CD4-positive, alpha-beta T cell (primary cell): ENCODE measurements at places on chromosomes 2 and 18. TPM values are rescaled to one million over a fixed set of nuclear protein-coding genes. Genes with fewer than 3 reads are reported as not detected.

DNA sequence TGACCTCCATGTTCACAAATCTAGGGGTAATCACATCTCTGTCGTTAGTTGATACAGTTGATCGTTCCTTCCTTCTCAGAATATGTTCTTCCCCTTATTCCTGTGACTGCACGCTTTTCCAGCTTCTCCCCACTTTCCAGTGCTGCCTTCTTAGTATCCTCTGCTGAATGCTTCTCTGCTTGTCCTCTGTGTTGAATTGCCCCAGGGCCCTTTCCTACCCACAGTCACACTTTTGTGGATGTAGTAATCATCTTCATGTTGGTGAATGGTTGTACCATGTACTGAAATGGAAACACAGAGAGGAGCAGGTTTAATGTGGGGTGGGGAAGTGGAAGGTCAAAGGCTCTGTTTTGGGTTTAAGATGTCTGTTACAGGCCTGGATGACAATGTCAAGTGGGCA, 47.2 kb downstream of the EML6 start:
- no peaks in the 10 kb centered on the region for H3K27me3 ChIP-seq
- H3K4me1 ChIP-seq, result no peaks in the 10 kb centered on the region
- H3K27ac ChIP-seq, result no peak overlapping the region
- DNase-seq, result no peak
- H3K4me3 ChIP-seq, result no peak overlapping the region
- H3K36me3 ChIP-seq, result no peaks in the 10 kb centered on the region

- H3K4me3 ChIP-seq, result no peak overlapping the region
- no peaks in the 10 kb centered on the region for H3K4me1 ChIP-seq
- DNase-seq, result no peak
- no peaks in the 10 kb centered on the region for H3K27me3 ChIP-seq
- no peaks in the 10 kb centered on the region for H3K36me3 ChIP-seq
Measured at GRCh38 chr2:190084704-190085103, 22.2 kb upstream of the MSTN start.

GRCh38 chr2:166239548-166239947, 111.7 kb upstream of the SCN1A start:
- H3K36me3 ChIP-seq, result no peaks in the 10 kb centered on the region
- H3K4me1 ChIP-seq, result no peaks in the 10 kb centered on the region
- H3K27me3 ChIP-seq, result no peaks in the 10 kb centered on the region
- no peak overlapping the region for H3K27ac ChIP-seq

DNA sequence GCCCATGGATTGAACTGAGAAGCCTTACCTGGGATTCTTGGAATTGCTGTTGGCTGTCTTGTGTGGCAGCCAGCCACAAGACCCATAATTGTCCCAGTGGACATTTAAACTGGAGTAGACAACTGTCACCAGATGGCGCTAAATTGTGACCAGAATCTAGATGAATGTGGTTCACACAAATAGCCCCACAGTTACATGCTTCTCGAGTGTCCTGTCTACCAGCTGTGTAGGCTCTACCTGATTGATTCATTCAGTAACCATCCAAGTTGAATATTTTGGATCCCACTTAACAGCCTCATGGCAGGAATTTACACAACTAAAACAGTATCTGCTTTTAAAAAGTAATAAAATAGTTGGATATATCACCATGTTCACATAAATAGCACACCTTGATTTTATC, 73.2 kb downstream of the MAP4K4 start:
- H3K27me3 ChIP-seq, result no peaks in the 10 kb centered on the region
- no peak overlapping the region for H3K27ac ChIP-seq
- DNase-seq, result peak; percentile 20
- no peak overlapping the region for H3K4me3 ChIP-seq
- peaks cover 62% of the 10 kb centered on the region for H3K4me1 ChIP-seq

GRCh38 chr2:196195758-196196157, 24.4 kb upstream of the STK17B start:
- peaks cover 13% of the 10 kb centered on the region for H3K4me1 ChIP-seq
- no peak overlapping the region for H3K27ac ChIP-seq
- no peaks in the 10 kb centered on the region for H3K36me3 ChIP-seq
- no peak for DNase-seq
- H3K27me3 ChIP-seq, result no peaks in the 10 kb centered on the region
- H3K4me3 ChIP-seq, result no peak overlapping the region

- no peak overlapping the region for H3K27ac ChIP-seq
- no peak for DNase-seq
- no peak overlapping the region for H3K4me3 ChIP-seq
- H3K27me3 ChIP-seq, result peaks cover 2% of the 10 kb centered on the region
- no peaks in the 10 kb centered on the region for H3K4me1 ChIP-seq
Measured at GRCh38 chr18:48065601-48065995, 135.1 kb upstream of the SMAD2 start.

GRCh38 chr2:181837563-181837962, 54.0 kb upstream of the ITPRID2 start:
- no peak for DNase-seq
- no peaks in the 10 kb centered on the region for H3K27me3 ChIP-seq
- no peaks in the 10 kb centered on the region for H3K36me3 ChIP-seq
- no peak overlapping the region for H3K4me3 ChIP-seq
- H3K27ac ChIP-seq, result no peak overlapping the region
- no peaks in the 10 kb centered on the region for H3K4me1 ChIP-seq

GRCh38 chr18:50000227-50000626, 186.9 kb upstream of the ACAA2 start:
- no peak overlapping the region for H3K27ac ChIP-seq
- no peaks in the 10 kb centered on the region for H3K27me3 ChIP-seq
- H3K4me3 ChIP-seq, result no peak overlapping the region
- no peak for DNase-seq
- H3K4me1 ChIP-seq, result no peaks in the 10 kb centered on the region

DNA sequence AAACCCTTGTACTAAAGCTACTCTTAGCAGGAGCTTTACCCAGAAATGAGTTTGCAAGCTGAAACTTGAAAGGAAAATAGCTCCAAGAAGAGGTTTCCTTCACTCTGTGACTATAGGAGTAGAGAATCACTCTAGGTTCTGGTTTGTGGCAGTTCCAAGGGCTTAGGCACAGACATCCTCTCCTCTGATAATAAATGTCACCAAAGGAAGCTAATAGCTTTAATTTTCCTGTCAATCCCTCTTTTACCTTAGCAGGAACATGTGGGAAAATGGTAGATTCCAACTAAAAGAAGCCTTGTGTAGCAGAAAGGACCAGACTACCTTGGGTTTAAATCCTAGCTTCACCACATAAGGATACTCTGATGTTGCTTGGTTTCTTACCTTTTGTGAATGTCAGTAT, 104.0 kb downstream of the FSHR start:
- H3K4me1 ChIP-seq, result no peaks in the 10 kb centered on the region
- H3K4me3 ChIP-seq, result no peak overlapping the region
- H3K27me3 ChIP-seq, result no peaks in the 10 kb centered on the region
- H3K27ac ChIP-seq, result no peak overlapping the region

CHMP1B gene
- total RNA-seq, result 64.4 TPM

DNA sequence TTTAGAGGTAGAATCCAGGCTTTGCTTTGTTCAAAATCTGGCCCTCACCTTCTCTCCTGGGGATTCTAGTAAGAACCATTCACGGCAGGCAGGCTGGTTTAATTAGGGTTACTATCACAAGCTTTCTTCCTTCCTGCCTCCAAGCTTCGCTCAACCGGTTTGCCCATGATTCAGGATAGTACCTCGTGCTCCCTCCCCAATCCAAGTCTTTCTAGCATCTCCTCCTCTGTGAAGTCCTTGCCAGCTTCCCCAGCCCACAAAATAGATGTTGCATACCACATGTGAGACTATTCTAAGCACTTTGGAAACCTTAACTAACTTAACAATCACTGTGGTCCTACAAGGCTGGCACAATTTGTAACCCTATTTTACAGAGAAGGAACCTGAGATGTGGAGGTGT, 135.1 kb downstream of the SOCS6 start:
- no peak overlapping the region for H3K4me3 ChIP-seq
- no peak for DNase-seq
- no peaks in the 10 kb centered on the region for H3K36me3 ChIP-seq
- H3K4me1 ChIP-seq, result peaks cover 2% of the 10 kb centered on the region

DNA sequence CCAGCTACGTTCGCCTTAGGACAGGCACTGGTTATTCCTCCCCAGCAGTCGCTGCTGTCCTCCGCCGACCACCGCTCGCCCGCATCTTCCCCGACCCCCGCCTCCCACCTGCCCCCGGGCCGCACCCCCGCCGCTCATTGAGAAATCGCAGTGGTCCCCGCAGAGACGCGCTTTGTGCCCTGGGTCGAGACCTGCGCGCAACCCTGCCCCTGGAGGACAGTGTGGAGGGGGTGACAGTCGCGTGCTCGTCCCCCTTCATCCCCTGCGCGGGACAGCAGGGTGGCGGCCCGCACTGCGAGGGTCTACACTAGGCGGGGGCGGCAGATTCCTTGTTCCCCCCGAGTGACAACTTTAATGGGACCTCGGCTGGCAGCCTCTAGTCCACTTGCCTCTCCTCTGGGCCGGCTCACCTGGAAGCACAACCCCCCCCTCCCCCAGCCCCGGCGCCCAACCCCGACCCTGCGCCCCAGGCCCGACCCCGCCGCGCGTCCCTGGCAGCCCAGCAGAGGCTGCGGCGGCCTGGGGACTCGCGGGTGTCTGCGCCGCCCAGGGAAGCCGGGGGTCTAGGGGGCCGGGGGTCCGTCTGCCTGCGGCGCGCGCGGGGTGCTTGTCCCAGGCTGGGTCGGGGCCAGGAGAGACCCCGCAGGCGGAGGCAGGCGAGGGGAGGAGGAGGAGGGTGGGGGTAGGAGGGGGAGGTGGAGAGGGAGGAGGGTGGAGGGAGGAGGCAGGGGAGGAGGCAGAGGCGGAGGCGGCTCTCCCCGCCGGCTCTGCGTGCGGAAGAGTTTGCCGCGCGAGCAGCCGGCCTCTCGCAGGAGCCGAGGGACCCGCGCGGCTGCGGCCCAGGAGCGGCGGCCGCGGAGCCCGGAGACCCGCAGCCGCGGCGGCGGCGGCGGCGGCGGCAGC, at the start of gene NPAS2:
TSS of gene NPAS2 (plus strand) at position 770 of the 903 bp plus-strand sequence. CDS start 84,616 bp downstream, outside the sequence.
- peaks cover 19% of the 10 kb centered on the region for H3K27me3 ChIP-seq
- no peak for DNase-seq
- H3K4me1 ChIP-seq, result peaks cover 20% of the 10 kb centered on the region
- H3K4me3 ChIP-seq, result peak within 1 kb of the TSS; percentile 55

DNA sequence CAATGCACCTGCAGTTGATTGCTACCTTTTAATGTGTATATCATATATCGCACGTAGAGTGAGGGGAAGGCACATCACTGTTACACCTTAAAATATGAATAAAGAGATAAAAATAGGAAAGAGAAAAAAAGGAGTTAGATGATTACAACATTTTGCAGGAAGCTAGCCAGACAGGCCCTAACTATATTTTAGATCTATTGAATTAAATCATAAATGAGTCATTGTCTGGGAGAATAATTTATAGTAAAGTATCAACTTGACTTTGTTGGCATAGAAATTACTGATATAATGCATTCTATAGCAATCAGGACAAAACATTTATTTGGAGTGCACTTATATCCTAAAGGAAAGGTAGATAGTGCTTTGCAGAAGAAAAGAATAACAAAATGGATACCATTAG, 384.9 kb upstream of the NXPH2 start:
- no peak for DNase-seq
- H3K27ac ChIP-seq, result no peak overlapping the region
- H3K36me3 ChIP-seq, result no peaks in the 10 kb centered on the region
- no peaks in the 10 kb centered on the region for H3K27me3 ChIP-seq
- no peaks in the 10 kb centered on the region for H3K4me1 ChIP-seq

GRCh38 chr2:37388074-37388473, 43.6 kb downstream of the QPCT start:
- H3K36me3 ChIP-seq, result no peaks in the 10 kb centered on the region
- H3K4me3 ChIP-seq, result no peak overlapping the region
- H3K27me3 ChIP-seq, result no peaks in the 10 kb centered on the region
- DNase-seq, result no peak
- H3K27ac ChIP-seq, result no peak overlapping the region

DNA sequence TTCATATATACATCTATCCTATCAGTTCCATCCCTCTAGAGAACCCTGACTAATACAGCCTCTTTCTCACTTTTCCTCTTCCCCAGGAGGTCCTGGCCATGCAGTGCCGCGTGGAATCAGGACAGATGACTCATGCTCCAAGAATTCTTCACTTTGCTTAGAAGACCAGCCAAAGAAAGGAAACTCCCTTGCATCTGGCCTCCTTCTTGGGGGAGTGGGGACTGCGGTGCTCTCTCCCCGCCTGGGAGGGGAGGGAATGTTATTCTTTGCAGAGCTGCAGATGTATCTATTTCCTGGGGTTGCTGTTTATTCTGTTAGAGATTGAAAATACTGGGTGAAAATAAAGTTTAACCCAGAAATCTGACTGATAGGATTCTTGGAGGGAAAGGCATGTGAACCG, 111.5 kb upstream of the SH3BP4 start:
- no peak overlapping the region for H3K27ac ChIP-seq
- H3K27me3 ChIP-seq, result no peaks in the 10 kb centered on the region
- DNase-seq, result no peak
- H3K36me3 ChIP-seq, result no peaks in the 10 kb centered on the region

MAP3K2 gene
- 105 TPM for total RNA-seq

DNA sequence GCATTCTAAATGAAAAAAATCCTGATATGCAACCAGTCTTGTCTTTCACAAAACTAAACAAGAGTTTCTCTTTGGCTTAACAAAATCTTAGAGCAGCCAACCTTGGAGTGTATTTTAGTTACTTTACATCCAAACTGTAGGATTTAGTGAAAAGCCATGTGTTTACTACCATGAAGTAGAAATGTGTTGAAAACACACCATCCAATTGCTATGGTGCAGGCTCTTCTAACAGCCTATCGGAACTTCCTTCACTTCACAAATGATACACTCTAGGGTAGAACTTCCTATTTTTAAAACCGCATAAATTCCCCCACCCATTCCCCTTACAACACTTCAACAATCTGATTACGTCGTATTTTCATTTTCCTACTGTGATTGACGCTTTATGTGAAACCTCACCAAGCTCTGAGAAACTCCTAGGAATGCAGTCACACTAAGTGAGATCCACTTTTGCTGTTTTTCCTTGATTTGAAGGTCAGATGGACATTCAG, 74.4 kb upstream of the MAP4K4 start:
- H3K4me3 ChIP-seq, result no peak overlapping the region
- H3K4me1 ChIP-seq, result peaks cover 21% of the 10 kb centered on the region
- no peaks in the 10 kb centered on the region for H3K27me3 ChIP-seq
- H3K36me3 ChIP-seq, result no peaks in the 10 kb centered on the region

DNA sequence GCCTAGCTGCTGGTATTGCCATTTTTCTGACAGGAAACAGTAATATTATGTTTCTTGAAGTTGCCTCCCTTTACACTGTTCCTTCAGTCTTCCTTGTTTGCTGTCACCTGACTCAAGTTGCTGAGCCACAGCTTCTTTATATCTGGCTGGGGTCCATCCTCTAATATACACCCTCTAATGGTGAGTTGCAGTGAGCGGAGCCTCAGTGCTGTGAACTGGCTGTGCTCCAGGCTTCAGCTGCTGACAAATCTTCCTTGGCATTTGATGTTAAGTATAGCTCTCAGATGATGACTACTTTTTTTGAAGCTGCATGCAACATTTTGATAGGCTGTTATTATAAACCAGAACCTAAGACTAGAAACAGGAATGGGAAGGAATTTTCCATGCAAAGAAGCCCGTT, 366.7 kb downstream of the NUP35 start:
- no peaks in the 10 kb centered on the region for H3K36me3 ChIP-seq
- no peaks in the 10 kb centered on the region for H3K4me1 ChIP-seq
- no peak for DNase-seq
- H3K27ac ChIP-seq, result no peak overlapping the region
- H3K27me3 ChIP-seq, result no peaks in the 10 kb centered on the region

ZC3H6 gene
- 21.4 TPM for total RNA-seq

GRCh38 chr2:219186754-219187456, 8.8 kb downstream of the RETREG2 start:
- H3K27ac ChIP-seq, result no peak overlapping the region
- no peak overlapping the region for H3K4me3 ChIP-seq
- DNase-seq, result no peak
- peaks cover 14% of the 10 kb centered on the region for H3K4me1 ChIP-seq
- peaks cover 29% of the 10 kb centered on the region for H3K36me3 ChIP-seq
- H3K27me3 ChIP-seq, result no peaks in the 10 kb centered on the region

TLX2 gene
- total RNA-seq, result 0.14 TPM
